ENCODE measurements at places on chromosomes 2 and 18. TPM values are rescaled to one million over a fixed set of nuclear protein-coding genes. Genes with fewer than 3 reads are reported as not detected.

The DGUOK gene
- 130 TPM for polyA plus RNA-seq

GRCh38 chr2:223285370-223286265 lies 233.6 kb downstream of the KCNE4 start:
- DNase-seq, result no peak

DNA sequence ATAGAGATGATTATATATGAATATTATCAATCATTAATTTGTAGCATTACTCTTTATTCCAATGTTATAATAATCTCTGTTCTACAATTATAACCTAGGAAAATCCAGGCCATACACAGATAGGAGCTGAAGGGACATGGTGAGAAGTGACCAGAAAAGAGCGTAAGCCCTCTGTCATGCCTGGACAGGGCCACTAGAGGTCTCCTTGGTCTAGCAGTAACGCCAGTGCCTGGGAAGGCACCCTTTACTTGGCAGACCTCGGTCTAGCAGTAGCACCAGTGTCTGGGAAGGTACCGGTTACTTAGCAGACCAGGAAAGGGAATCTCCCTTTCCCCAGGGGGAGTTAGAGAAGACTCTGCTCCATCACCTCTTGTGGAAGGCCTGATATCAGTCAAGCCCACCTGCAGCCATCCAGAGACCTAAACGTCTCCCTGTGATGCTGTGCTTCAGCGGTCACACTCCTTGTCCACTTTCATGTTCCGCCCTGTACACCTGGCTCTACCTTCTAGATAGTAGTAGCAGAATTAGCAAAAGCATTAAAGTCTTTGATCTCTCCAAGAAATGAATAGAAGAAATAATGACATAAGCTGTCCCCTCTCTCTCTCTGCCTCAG lies 447.5 kb upstream of the FSIP2 start:
- DNase-seq, result peak; percentile 54

The ZAP70 gene
- polyA plus RNA-seq, result 3.5 TPM

The STPG4 gene
- not detected for polyA plus RNA-seq

- no peak for DNase-seq
Measured at GRCh38 chr18:73752546-73752945, 395.1 kb downstream of the FBXO15 start.

The SERPINB10 gene
- not detected for polyA plus RNA-seq
